GM12892 (cell line): ENCODE measurements at places on chromosomes 4 and X.

GRCh38 chrX:114959729-114960128, 57.7 kb downstream of the IL13RA2 start:
- no peak for DNase-seq

DNA sequence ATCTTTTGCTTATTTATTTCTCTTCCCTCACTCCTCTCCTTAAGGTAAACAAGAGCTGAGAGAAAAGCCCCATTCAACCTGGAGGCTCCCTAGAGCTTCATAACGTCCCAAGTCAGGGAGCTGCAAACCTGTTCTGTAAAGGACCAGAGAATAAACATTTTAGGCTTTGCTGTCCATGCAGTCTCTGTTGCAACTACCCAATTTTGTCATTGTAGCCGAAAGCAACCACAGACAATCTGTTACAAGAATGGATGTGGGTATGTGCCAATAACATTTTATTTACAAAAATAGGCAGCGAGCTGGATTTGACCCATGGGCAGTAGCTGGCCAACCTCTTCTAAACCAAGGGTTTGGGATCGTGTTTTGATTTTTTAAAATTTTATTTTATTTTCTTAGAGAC, 71.3 kb upstream of the TBL1X start:
- DNase-seq: no peak

DNA sequence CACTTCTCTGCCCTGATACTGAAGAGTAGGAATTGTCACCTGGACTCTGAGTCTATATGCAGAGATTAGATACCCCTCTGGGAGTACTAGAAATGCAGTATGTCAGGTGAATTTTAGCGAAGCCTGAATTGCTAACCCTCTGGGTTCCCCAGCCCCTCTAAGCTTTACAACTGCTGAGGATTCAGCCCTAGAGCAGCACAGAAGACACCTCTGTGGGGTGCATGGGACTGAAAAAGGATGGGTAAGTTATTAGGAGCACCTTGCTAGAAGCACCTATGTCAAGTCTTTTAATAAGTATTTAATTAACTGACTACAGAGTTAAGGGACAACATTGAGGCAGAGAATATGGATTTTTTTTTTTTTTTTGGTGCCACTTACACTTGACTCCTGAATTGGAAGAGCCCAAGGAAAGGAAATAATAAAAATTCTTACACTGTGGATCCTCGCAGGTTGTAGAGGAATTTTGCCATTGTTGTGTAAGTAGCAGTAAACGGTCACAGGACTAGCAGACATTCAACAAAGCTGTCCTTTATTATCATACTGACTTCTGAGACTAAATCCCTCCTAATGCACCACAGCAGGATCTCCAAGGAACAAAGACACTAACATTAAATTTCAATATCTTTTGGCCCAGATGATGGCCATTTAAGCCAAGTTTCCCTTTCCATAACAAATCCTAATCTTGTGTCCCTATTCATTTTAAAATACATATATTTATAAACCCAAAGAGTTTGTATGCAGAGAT, 253.2 kb downstream of the ANKRD50 start:
- DNase-seq: no peak

DNA sequence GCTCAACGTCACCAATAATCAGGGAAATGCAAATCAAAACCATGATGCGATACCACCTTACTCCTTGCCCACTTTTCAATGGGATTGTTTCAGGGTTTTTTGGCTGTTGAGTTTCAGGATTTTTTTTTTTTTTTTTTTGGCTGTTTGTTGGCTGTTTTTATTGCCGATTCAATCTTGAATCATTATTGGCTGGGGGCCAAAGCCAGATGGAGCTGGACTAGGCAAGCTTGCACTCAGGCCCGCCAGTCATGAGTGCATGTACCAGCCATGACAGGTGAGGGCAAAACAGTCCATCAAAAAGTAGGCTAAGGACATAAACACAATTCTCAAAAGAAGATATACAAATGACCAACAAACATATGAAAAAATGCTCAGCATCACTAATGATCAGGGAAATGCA, 13.3 kb downstream of the YIPF7 start:
- no peak for DNase-seq

- DNase-seq: no peak
These were observed 25.4 kb upstream of the PPP1R2C start for GRCh38 chrX:42803320-42803719.

GRCh38 chr4:106615410-106615945, 246.9 kb upstream of the GIMD1 start:
- no peak for DNase-seq

GRCh38 chr4:162682651-162683050, 484.0 kb downstream of the NAF1 start:
- no peak for DNase-seq

DNA sequence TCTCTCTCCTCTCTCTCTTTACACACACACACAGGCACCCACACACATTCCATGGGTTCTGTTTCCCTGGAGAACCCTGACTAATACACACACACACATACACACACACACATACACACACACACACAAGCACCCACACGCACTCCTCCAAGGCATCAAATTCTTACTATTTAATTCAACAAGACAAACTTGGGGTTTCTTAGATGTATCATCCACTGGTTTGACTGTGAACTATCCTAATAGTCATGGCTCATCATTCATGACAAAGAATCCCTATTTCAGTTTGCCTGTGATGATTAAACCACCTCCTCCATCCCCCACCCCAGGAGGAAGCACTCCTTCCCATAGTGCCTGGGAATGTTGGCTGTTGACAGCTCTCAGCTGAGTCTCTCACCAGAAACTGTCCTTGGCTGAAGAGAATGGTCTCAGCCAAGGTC, 98.2 kb downstream of the USP46 start:
- no peak for DNase-seq

- DNase-seq: no peak
These were observed 8.3 kb upstream of the DLG3 start for GRCh38 chrX:70436343-70436742.

DNA sequence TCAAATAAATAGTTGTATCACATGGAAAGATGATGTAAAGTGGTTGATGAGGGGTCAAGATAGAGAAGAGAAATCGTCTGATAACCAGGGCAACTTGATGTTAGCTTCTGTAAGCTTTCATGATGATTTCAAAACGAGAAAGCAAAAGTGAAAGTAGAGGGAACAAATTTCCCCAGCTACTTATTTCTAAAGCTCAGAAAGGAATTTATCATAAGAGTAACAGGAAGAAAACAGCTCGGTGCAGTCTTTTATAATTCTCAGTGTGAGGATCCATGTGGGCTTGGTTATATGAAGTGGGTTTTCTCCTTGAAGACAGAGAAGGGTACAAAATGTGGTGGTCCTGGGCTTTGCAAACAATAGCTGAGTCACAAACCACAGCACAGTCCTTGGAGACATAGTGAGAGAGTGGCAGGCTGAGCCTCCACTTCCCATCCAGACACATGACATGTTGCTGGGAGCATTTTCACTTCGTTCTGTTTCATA, 32.1 kb upstream of the GLRA2 start:
- DNase-seq: no peak

GRCh38 chr4:88820698-88821415, 123.2 kb upstream of the NAP1L5 start:
- DNase-seq: no peak

DNA sequence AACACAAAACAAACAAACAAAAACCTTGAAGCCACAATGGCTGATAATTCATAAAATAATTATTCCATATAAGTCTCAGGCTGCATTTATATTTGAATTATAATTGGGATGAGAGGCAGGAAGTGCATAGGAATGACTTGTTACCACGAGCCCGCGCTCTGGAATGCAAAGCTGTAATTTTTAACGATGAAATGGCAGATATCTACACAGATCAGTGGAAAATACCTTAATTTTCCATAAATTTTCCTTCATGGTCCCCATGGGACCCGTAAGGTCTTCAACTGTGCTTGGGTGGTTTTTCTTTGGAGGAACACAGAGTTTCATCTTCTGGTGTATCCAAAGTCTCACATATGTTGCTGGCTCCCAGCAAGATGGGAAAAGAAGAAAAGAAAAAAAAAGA, 226.8 kb downstream of the SHOX start:
- DNase-seq: no peak

DNA sequence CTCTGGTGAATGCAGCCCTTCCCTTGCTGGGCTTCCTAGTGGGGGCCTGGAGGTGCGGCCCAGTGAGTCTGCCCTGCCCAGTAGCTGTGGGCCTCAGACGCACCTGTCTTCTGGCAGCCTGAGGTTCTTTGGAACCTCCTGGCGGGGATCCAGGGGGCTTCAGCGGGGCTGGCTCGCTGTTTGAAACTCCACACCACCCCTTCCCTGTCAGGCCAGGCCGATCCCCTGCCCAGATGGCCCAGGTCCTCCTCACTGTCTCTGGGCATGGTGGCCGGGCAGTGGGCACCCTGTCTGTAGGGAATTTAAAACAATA, 10.7 kb upstream of the NKX1-1 start:
- peak; percentile 13 for DNase-seq

DNA sequence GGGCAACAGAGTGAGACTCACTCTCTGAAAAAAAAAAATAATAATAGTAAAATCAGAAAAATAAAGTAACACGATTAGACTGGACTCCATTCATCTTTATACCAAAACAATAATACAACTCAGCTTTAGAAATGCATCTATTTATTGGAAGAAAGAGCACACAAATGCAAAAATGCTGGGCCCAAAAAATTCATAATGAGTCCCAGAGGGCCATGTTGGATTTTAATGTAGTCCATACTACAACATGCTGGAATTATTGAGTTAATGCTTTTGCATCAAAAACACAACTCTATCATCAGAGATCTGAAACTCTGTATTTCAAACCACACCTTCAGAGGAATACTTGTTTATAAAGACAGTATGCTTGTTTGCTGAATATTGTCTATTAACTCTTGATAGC, 1614.7 kb downstream of the STIM2 start:
- DNase-seq: no peak

GRCh38 chrX:14529290-14529989, at the start of gene GLRA2:
TSS of gene GLRA2 (plus strand) at chrX:14529536. CDS start at chrX:14530058, 522 bp downstream.
- DNase-seq: no peak

DNA sequence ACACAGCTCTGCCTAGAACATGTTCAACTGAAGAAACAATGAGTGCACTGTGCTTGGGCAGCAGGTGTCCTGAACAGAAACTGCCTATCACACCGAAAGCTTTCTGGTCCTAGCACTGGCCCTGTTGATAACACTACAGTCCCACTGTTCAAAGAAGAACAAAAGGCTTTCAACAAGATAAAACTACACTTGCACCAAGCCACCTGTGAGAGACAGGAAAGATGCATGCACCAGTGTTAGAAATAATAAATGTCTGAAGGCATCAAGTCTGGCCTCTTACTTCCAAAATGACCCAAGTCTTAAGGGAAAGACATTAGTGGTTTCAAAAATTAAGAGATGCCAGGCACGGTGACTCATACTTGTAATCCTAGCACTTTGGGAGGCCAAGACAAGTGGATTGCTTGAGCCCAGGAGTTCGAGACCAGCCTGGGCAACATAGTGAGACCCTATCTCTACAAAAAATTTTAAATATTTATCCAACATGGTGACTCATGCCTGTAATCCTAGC, 68.7 kb downstream of the APBB2 start:
- DNase-seq: no peak

- no peak for DNase-seq
These were observed 914.2 kb upstream of the PCDH7 start for GRCh38 chr4:29805916-29806480.

GRCh38 chrX:69016293-69016941, 148.8 kb downstream of the PJA1 start:
- no peak for DNase-seq

GRCh38 chr4:114727461-114727860, 128.9 kb downstream of the UGT8 start:
- DNase-seq: no peak

DNA sequence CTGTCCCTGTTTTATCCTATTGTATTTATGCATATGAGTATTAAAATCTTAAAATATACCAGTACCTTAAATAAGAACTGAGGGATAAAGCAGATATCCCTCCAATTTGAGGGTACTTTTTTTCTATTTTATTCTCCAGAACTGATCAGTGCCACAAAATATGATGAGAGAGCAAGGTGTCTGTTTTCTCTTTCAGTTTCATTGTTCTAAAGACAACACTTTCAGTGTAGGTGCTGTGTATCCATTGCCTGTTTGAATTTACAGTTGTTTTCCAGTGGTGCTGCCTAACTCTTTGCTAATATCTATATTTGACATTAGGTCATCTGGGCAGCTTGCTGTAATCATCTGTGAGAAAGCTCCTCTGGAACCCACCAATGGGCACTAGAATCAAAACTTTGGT, 394.7 kb downstream of the IL1RAPL1 start:
- no peak for DNase-seq

GRCh38 chrX:95733426-95733825, 951.2 kb upstream of the DIAPH2 start:
- DNase-seq: no peak

- DNase-seq: no peak
These were observed 61.4 kb downstream of the PAPSS1 start for GRCh38 chr4:107658400-107659336.

- no peak for DNase-seq
These were observed 61.2 kb upstream of the CAMK2D start for GRCh38 chr4:113822555-113823290.
